T-helper 17 cell (primary cell): ENCODE measurements at places on chromosomes 2 and 18.

DNA sequence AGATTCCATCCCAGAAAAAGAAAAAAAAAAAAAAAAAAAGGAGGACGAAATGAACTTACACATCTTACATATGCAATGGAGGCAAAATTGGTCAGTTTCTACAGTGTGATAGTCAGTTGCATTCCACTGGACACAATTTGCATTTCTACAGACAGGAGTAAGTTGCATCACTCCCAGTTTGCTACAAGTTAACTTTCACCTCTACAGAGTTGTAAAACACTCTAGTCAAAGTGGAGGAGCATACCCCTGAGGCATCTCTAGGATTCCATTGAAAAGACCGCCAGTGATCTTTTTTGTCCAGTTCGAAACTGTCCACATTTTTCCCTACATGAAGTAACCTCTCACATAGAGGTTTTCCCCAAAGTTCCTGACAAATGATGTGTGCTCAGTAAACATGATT lies 202.8 kb downstream of the VAPA start:
- no peak for DNase-seq

- no peak for DNase-seq
Measured at GRCh38 chr2:136045835-136046570, 60.6 kb upstream of the DARS1 start.

- DNase-seq: no peak
Measured at GRCh38 chr2:53782676-53783075, 4.1 kb downstream of the ASB3 start.

GRCh38 chr2:67755156-67755882 lies 307.5 kb downstream of the C1D start:
- DNase-seq: no peak

GRCh38 chr2:235647877-235648276 lies 154.0 kb downstream of the AGAP1 start:
- no peak for DNase-seq

DNA sequence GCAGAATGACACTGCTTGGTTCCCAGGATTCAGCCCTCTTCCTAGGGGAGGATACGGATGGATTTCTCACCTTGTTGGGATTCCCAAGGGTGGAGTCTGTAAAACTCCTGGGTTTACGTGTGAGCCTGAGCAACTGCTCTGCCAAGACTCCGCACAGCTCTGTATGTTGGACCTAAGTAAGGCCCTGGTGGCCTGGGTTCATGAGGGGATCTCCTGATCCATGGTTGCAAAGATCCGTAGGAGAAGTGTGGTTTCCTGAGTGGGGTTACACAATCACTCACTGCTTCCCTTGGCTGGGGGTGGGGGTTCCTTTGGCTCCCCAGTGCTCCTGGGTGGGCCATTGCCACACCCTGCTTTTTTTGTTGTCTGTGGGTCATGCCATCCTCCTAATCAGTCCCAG lies 37.7 kb downstream of the ANKRD12 start:
- no peak for DNase-seq

DNA sequence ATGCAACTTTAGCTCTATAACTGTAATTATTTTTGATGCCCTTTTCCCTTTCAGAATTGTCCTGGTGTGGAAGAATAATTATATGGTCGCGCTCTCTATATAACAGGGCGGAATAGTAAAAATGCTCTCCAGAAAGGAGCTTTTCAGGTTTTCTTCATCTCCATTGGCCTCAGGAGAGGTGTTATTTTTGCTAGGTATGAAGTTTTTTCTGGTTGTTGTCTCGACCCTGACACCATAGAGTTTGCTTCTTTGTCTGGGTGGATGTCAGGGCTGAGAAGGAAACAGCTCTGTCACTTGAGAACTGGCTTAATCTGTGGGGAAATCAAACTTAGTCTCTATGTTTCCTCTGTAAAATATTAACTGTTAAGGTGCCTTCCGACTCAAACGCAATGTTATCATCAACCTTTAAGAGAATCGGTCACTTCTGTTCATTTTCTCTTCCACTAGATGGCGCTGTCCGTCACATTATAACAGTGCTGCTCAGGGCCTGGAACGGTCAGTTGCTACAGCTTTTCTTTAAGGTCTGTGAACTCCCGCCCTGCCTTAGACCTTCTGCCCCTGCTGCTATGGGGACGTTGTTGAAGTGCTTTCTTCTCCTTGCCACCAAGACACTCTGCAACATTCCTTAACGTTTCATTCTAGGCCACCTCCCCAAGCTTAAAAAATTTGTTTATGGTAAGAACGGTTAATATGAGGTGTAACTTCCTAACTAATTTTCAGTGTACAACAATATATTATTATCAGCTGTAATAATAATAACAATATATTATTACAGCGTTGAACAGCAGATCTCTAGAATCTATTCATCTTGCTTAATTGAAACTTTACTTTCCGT lies 23.8 kb upstream of the SERPINB12 start:
- DNase-seq: no peak

- no peak for DNase-seq
Measured at GRCh38 chr2:26969077-26969844, 1.2 kb upstream of the MAPRE3 start.

- DNase-seq: peak; percentile 26
Measured at GRCh38 chr2:118882693-118883336, 35.4 kb upstream of the EN1 start.

DNA sequence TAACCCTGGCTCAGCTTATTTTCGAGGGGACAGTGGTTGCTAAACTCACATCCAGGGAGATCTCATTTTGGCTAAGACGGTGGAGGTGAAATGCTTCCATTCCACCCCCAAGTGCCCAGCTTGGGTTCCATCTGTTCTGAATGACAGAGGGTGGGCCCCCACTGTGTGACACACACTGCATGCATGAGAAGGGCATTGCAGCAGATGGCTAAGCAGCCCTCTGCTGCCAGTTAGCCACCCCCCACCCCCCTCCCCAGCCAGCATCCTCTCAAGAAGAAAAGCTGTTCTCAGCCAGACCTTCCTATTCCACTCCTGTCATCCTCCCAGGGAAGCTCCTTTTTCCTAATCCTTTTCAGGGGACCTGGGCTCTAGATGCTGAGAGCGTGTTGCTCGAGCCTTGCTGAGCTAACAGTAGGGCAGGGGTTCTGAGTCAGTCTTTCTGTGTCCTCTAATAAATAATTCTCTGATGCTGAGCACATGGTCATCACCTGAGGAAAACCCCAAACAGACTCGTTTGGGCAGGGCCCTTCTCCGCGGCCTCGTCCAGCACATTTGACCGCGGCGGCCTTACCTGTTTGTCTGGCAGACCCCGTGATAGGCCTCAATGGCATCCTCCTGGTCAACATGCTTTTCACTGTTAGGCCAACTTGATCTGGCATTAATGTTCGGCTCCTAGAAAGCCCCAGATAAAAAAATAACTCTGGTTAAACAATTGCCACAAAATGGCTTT lies 49.5 kb upstream of the ACAA2 start:
- no peak for DNase-seq

DNA sequence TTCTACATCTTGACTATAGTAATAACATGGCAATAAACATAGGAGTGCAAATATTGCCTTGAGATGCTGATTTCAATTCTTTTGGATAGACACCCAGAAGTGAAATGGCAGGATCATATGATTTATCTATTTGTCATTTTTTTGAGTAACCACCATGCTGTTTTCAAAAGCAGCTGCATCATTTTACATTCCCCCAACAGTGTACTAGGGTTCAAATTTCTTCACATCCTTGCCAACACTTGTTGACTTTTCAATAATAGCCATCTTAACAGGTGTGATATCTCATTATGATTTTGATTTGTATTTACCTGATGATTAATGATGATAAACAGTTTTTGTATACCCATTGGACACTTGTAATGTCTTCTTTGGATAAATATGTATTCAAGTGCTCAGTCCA lies 90.8 kb downstream of the STRADB start:
- DNase-seq: no peak

- DNase-seq: no peak
Measured at GRCh38 chr18:37306432-37306831, 259.2 kb downstream of the CELF4 start.

GRCh38 chr18:37598396-37598795 lies 32.8 kb upstream of the CELF4 start:
- no peak for DNase-seq

GRCh38 chr18:6653880-6654279 lies 75.6 kb upstream of the ARHGAP28 start:
- no peak for DNase-seq

- DNase-seq: no peak
Measured at GRCh38 chr2:47336259-47337238, 66.4 kb upstream of the MSH2 start.

DNA sequence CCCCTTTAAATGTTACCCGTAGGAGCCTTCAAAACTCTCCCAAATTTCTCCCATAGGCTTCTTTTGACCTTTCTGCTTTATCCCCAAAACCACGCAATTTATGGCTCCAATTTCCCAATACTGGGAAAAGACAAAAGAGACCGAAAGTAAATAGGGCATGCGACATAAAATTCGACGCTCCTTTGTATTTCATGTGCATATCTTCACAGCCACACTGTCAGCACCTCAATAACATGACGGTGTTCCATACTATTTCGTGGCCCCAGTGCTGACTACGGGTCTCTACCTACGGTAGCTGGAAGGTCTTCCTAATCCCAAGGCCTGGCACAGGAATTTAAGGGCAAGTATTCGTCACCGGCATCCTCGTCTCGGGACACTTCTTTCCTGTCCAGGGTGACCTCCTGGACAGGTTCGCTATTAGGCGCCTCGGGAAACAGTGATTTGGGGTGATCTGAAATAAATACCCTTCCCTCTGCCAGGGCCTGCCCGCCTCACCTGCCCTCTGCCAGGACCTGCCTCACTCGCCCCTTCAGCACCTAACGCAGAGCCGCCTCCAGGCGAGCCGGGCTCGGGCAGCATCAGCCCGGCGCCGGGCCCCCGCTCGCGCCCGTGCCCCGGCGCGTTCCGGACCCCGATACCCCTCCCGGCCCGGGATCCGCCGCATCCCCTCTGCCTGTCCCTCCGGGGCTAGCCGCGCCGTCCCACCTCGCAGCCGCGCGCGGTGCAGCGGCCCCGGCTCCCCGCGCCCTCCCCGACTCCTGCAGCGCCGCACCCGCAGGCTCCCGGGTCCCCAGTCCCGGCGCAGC lies 680 bp downstream of the DTNB start:
- DNase-seq: peak; percentile 56

DNA sequence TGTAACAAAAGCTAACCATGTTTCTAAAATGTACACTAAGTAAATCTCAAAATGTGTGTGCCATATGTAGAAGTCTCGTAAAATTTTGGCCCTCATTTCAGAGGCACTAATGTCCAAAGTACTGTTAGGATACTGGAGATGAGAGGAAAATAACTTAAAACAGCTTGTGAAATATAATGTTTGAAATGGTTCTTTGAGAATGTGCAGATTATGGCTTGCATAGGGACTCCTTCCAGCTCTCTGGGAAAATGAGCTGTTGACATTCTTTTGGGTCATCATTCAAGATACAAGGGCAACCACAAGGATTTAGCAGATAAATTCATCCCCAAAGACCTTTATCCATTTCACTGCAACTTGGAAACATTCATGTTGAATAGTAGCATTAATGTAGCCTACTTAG lies 38.1 kb upstream of the OTX1 start:
- DNase-seq: no peak
